ENCODE measurements at places on chromosomes 7 and 10. TPM values are rescaled to one million over a fixed set of nuclear protein-coding genes. Genes with fewer than 3 reads are reported as not detected.

DNA sequence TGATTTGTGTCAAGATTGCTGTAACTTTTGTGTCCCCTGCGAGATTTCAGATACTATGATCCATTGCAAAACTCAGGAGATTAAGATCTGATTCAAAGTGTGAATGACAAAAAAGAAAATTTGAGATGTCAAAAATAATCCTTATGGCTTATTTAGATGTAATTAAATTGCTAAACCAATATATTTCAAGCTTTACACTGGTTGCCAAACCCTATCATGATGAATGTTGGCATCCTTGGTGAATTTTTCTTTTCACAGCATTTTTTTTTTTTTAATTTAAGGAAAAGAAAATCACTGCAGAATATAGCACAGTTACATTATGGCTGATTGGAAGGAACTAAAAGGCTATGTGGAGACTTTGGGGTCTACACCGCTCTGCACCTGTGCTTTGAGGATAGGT, 133.5 kb upstream of the PITRM1 start:
- no peak for DNase-seq

- DNase-seq = no peak
These were observed 287.6 kb downstream of the LRMDA start for GRCh38 chr10:75718991-75719390.

Gene ST8SIA6
- polyA plus RNA-seq = 0.08 TPM

Gene RNF133
- 0.07 TPM for polyA plus RNA-seq

GRCh38 chr7:155764438-155764793, 47.8 kb downstream of the SHH start:
- no peak for DNase-seq

DNA sequence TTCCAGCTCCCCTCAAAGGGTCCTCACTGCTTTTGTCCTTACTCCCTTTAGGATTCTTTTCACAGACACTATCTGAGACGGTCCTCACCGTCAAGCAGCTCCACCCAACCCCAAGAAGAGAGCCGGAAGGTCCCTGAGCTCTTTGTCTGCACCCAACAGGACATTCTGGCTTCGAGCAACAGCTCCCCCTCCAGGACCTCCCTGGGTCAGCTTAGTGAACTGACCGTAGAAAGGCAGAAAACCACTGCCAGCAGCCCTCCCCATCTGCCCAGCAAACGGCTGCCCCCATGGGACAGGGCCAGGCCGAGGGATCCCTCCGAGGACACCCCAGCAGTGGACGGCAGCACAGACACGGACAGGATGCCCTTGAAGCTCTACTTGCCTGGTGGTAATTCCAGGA, 19.9 kb downstream of the MINDY4 start:
- DNase-seq = no peak

Gene MYO3A
- 14.3 TPM for polyA plus RNA-seq

DNA sequence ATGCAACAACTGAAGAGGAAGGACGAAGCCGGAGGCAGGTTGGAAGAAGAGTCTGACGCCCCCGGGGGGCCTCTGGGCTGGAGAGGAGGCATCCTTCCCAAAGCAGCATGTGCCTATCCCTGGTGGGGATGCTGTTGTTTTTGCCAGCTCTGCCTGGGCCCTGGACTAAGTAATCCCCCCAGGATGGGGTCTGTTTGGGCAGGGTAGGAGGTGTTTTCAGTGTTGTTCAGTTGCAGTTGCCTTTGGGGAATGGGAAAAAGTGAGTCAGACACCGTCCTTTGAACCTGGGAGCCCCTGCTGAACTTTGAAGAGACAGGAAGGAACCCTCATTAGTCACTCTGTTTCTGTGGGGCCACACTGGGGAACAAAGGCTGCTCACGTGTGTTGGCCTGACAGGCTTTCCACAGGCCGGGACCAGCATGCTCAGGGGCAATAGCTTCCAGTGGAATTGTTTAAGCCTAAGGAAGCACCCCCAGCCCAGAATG, 35.2 kb upstream of the GDF10 start:
- DNase-seq = no peak

Gene RSPH10B2
- not detected for polyA plus RNA-seq

Gene COL13A1
- 2.2 TPM for polyA plus RNA-seq

GRCh38 chr10:72122221-72122620, 33.9 kb upstream of the SPOCK2 start:
- DNase-seq = no peak

Gene ZCWPW1
- 18.9 TPM for polyA plus RNA-seq

- DNase-seq = no peak
These were observed 561.1 kb downstream of the TCERG1L start for GRCh38 chr10:130750441-130750840.

Gene MEIG1
- polyA plus RNA-seq = not detected

Gene GIMAP6
- polyA plus RNA-seq = 5.7 TPM

DNA sequence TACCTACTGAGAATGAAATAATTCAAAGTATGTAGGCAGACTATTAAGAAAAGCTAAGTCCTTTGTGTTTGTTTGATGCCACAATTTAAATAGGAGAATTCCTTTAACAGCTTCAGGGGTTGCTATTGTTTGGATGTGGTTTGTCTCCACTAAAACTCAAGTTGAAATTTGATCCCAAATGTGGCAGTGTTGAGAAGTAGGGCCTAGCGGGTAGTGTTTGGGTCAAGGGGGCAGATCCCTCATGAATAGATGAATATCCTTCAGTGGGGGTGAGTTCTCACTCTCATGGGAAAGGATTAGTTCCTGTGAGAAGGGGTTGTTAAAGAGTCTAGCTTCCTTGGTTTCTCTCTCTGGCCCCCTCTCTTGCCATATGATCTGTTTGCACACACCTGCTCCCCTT, 97.0 kb downstream of the HGF start:
- no peak for DNase-seq

Gene SRPK2
- polyA plus RNA-seq = 6.5 TPM

DNA sequence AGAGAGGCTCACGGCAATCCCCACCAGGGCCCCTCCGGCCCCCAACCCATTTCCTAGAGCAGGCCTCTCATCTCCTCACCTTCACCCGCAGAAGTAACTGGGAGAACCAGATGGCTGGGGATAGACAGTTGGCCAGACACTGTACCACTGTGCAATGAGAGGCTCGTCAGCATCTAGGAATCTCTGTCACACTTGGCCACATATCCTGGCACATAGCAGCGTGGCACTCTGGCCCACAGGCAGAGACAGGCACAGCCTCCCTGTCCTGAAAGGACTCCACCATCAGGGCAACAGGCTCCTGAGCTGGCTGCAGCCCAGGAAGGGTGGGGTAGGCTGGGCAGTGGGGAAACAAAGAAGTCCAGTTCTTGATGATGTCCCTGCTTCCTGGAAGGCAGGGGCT, 45.8 kb downstream of the C10orf143 start:
- no peak for DNase-seq

- DNase-seq = no peak
These were observed 356.5 kb upstream of the ZNF32 start for GRCh38 chr10:44004913-44005787.

Gene CCDC136
- 2.9 TPM for polyA plus RNA-seq
